Iris pigment epithelial cell (primary cell): ENCODE measurements at places on chromosomes 2 and 18.

DNA sequence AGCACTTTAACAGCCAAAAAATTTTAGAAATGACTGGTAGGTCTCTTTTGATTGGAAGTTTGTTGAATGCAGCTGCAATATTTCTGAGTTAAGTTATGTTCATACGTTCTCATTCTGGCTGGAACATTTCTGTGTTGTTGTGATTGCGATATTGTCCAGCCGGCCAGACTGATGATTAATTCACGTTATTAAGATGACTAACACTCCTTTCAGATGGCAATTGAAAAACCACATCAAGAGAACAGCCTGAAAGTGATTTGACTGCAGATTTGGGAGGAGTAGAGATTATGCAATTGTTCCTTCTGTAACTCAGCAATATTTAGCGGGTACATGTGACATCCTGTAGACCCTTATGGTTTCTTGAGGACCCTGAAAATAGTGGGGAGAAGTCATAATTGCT is 133.7 kb downstream of the FBXO15 start:
- DNase-seq: peak; percentile 84

- no peak for DNase-seq
Observed at GRCh38 chr2:185978634-185979407, 240.2 kb downstream of the FSIP2 start.

DNA sequence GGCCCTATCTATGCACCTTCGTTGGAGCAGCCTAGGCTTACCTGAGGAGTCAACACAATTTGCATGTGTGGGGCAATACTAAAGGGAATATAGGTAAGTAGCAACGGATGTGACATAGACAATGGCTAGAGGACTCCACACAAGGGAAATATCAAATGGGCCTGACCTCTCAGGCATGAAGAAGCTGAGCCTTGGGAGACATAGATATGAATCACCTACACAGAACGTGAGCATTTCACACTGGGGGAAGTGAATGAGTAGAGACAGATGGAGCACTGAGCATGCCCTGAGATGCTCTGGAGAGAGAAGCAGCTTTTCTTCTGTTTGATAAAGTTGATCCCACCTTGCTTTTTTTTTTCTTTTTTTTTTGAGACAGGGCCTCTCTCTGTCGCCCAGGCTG is 97.9 kb downstream of the ATL2 start:
- DNase-seq: peak; percentile 59

DNA sequence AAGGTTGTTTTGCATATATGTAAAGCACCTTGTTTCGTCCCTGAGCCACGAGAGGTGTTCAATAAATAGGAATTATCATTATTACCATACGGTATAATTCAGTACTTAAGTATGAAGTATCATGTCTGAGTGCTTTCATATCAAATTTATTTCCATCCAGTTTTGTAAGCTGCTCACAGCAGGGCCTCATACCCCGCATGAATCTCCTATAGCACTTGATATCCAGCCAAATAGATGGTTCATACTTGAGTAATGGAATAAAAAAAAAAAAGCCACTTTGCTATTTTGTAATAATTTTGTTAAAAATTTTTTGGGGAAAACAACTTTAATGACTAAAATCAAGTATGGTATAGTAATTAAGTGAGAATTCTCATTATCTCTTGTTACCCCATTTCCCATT is 160.8 kb upstream of the NOSTRIN start:
- peak; percentile 22 for DNase-seq

GRCh38 chr2:233331536-233331935 is 22.8 kb upstream of the DGKD start:
- no peak for DNase-seq
